ENCODE measurements at places on chromosomes 2 and 18.

- no peak for DNase-seq
These were observed 178.7 kb downstream of the ALK start for GRCh38 chr2:29742656-29743055.

- DNase-seq, result no peak
These were observed 71.6 kb downstream of the TDRD15 start for GRCh38 chr2:21195326-21195725.

DNA sequence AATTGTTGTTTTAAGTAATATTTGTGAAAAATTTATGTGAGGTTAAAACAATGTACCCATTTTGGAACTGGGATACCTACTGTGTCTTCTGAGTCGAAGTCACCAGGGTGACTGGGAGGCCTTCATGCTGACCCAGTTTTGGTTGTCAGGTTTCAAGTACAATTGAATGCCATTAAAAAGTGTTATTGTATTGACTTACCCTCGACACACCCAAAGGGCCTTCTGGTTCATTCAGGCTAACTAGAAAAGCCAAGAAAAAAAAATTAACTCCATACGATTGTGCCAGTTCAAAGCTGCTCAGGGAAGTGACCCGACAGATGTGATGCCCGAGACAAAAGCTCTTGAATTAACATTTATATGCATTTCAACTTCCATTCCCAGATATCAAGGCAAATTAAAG, 190.0 kb downstream of the ST6GAL2 start:
- DNase-seq, result no peak

GRCh38 chr2:100107906-100108647, 34.3 kb downstream of the AFF3 start:
- DNase-seq, result no peak

DNA sequence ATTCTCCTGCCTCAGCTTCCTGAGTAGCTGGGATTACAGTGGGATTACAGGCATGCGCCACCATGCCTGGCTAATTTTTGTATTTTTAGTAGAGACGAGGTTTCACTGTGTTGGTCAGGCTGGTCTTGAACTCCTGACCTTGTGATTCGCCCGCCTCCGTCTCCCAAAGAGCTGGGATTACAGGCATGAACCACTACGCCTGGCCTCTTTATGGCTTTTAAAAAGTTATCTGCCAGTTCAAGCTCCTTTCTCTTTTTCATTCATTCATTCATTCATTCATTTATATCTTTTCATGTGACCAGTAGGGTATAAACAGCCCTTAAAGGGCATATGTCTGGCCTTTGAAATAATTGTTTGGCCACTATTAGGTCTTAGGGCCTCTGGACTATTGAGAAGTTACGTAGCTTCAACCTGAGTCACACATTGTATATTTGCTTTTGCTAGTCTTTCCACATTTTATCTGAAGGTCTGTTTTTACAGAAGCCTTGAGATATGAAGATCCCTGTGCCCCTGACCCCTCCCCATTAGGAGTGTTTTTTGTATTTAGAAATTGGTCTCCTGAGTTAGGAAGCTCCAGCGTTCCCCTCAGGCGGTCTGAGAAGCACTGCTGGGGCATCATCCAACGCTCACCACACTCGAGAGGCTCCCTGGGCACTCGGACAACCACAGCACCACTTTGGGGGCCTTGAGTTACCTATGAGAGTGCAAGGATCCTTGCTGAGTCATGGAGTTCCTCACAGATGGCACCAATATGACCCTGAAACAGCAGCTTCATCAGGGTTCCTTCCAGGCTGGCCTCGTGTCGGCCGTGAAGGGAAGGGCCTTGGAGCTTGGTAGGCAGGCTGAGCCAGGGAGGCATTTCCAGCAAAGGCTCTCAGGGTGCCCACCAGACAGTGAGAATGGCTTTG, 21.8 kb downstream of the FZD5 start:
- DNase-seq, result no peak

DNA sequence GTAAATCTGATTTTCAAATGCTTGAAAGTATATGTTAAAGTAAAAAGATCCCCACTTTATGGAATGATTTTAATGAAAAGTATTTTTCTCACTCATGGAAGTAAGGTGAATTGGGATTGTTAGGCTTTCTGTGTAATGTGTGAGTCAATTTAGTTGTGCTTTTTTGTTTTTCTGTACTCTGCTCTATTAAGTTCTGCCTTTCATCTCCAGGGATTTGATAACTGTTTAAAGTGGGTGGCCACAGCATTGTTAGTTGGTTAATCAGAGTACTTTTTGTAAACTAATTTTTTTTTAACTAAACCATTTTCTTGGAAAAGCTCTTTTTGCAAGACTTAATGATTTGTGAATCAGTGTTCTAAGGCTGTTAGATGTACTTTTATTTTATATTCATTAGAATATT, 76.8 kb downstream of the ABI2 start:
- DNase-seq, result no peak

DNA sequence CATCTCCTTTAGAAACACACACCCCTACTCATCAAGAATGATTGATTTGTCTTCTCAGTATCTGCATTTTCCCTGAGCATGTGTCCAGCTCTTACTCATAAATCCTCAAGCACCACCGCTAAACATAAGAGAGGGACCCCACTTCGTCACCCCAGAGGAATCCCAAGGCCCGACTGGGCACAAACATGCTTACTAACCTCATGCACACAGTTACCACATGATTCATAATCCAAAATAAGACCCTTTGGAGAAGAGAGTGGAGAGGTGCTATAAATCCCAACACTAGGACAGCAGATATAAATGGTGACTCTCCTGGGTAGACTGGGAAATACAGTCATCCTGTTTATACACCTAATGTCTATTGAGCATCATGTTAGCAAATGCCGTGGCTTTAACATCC, 843.2 kb upstream of the ID2 start:
- no peak for DNase-seq

- DNase-seq, result no peak
These were observed 5.0 kb downstream of the ACTR2 start for GRCh38 chr2:65232636-65233035.
